Stimulated activated CD8-positive, alpha-beta memory T cell treated with anti-CD3 and anti-CD28 coated beads, Interleukin-4, amount 100 ng/mL, for 1 hour (primary cell): ENCODE measurements at places on chromosomes 2 and 18.

GRCh38 chr2:26720322-26721114 is 28.0 kb downstream of the KCNK3 start:
- no peak for DNase-seq

DNA sequence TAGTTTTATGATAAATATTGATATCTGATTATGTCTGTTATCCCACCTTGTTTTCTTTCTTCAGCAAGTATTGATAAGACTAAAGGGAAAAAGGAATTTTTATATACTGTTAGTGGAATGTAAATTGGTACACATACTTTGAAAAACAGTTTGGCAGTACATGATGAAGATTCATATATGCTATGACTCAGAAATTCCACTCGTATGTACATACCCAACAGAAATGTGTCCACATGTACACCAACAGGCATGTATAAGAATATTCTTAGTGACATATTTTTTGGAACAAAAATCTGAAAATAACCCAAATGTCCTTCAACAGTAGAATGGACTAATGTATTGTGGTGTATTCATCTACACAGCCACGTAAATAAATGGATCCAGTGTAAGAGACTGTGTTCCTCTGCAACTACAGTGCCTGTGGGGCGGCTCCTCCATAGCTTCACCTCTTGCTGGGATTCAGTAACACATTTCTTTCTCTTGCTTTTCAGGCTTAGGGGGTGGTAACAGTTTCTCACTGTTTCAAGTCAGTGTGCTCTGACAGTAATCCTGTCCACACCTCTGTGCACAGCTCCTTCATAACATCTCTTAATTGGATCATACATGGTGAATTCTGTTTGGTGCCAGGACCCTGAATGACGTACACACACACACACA is 35.5 kb upstream of the ALMS1 start:
- no peak for DNase-seq

- no peak for DNase-seq
Measured at GRCh38 chr2:88656690-88657089, 29.4 kb upstream of the EIF2AK3 start.

- no peak for DNase-seq
Measured at GRCh38 chr2:6492573-6492972, 373.1 kb downstream of the CMPK2 start.

DNA sequence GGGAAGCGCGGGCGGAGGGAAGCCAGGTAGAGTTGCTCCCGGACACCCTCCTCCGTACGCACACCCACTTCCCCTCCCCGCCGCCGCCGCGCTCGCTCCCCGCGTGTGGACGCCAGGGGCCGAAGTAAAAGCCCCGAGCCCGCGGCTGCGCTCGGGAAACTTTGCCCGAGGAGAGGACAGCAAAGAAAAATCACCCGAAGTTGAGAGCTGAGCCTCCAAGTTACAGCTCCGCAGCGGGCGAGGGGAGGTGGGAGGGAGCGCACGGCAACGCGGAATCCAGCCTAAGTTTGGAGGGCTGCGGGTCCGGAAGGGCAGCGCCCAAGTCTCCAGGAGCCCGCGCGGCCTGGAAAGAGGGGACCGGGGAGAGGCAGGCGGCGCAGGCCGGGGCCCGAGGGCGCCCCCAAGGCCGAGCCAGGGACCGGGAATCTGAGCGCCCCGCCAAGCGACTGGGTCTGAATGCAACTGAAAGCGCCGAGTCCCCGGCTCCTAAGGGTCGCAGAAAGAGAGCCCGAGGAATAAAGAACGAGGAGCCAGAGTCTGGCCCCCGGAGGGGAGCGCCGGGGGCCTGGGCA is 706 bp upstream of the BCL11A start:
- no peak for DNase-seq

DNA sequence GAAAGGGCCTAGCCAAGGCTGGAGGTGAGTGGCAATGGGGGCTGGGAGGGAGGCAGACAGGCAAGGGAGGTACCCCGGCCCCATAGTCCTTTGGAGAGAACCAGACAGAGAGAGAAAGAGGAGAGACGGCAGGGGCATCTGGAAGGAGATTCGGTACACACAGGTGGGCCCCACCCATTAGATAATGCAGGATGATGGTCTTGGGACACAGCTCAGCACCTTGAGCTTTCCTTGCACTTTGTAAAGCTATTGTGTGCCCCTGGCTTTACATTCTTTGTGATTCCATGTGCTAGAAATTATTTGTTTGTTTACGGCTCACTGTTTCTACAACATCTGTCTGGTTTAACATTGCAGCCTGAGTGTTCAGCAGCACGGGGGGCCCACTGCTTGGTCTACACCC is 83.1 kb downstream of the CTAGE1 start:
- no peak for DNase-seq

DNA sequence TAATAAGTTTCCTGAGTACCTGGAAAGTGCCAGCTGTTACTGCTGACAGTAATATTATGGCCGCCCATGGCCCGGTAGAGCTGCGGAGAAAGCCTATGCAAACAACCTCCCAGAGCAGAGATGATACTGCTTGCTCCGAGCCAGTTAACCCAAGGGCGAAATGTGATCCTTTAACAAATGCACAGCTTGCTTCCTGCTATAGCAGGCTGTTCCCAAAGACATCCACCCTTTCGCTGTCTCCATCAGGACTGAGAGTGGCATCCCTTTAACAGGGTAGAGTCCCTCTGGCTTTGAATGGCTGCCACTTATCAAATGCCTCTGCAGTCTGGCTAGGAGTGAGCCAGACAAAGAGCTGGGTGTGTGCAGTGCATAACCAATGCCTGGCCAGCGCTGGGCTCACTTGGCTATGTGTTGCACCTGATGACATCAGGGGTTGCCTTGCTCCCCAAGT is 69.7 kb upstream of the DAPL1 start:
- no peak for DNase-seq

GRCh38 chr2:112143150-112143549 is 5.0 kb downstream of the FBLN7 start:
- no peak for DNase-seq

- no peak for DNase-seq
Measured at GRCh38 chr2:4049463-4049862, 346.1 kb downstream of the DCDC2C start.

GRCh38 chr18:5930789-5931188 is 35.5 kb upstream of the TMEM200C start:
- no peak for DNase-seq

DNA sequence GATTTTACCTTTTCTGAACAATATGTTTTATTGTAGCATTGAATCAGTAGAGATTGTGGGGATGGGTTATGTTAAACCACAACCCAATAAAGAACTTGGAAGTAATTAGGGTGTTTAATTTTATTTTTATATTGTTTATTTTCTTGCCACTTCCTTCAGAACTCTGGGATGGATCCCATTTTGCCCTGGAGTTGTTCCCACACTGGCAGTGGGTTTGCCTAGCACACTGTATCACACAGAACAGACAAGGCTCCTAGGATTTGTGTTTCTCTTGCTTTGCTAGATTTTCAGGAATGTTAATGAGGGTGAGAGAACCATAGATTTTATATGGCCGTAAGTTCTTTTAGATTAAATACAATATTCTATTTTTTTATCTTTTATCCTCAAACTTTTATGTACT is 59.0 kb downstream of the TANK start:
- DNase-seq, result no peak

DNA sequence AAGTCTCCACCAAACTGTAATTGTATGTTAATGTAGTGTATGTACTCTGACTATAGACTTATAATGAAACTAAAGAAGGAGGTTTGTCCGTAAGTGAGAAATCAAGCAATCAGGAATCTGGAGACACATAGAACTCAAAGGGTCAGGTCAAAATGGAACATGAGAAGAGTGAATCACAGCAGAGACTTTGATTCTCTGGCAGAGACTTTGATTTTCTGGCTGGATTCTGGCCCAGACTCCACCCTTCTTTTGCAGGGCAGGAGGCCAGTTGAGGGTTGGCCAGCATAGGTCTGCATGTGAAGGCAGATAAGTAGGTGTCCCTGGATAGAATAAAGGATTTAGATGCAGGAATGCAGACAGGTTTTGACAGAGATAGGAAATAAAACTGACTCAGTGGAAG is 11.0 kb upstream of the NCKAP5 start:
- no peak for DNase-seq

GRCh38 chr18:40006634-40007033 is 1948.4 kb upstream of the PIK3C3 start:
- no peak for DNase-seq

- DNase-seq, result no peak
Measured at GRCh38 chr2:151037434-151037833, 224.2 kb downstream of the RBM43 start.

GRCh38 chr2:12931186-12931844 is 214.6 kb downstream of the TRIB2 start:
- no peak for DNase-seq

DNA sequence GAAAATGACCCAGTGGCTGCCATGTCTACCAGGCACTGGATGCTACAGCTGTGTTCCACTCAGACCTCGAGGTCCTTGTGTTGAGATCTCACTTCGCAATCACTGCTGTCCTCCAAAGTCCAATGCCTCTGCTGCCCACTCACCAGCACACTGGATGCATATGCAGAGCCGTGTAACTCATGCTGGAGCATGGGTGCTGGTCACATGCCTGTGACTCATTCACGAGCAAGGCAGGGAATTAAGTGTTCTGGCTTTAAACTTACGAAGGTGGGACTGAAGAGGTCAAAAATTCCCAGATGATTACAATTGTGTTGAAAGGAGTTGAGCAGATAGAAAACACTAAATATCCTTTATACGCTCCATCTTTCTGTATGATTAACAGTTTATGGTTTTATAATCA is 417.5 kb downstream of the NUP35 start:
- no peak for DNase-seq

- no peak for DNase-seq
Measured at GRCh38 chr2:44884231-44884630, 57.3 kb upstream of the SIX3 start.

GRCh38 chr2:223095207-223095606 is 43.2 kb downstream of the KCNE4 start:
- DNase-seq, result no peak

DNA sequence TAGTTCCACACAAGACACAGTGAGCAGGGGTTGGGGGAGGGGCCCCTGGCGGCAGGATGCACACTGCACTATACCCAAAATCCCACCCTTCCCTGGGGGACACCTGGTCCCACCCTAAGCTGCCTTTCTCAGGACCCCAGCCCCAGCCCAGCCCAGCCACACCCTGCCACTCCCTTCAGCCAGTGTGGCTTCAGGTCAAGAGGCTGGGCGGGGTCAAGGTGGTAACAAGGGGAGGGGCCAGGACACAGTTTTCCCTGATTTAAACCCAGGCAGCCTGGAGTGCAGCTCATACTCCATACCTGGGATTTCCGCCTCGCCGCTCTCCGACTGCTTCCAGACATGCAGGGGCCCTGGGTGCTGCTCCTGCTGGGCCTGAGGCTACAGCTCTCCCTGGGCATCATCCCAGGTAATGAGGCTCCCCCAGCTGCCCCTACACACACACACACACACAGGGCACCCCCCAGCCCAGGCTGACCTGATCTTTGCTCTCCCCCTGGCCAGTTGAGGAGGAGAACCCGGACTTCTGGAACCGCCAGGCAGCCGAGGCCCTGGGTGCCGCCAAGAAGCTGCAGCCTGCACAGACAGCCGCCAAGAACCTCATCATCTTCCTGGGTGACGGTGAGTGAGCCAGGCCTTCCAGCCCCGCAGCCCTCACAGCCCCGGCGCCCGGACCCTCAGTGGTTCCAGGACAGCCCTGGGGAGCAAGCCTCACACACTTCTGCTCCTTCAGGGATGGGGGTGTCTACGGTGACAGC is at the start of gene ALPG:
ALPG (plus strand) TSS at position 289 of the 755 bp plus-strand sequence; CDS start at position 340, 51 bp downstream.
- DNase-seq, result no peak

GRCh38 chr2:97718051-97718882 is 4.9 kb downstream of the ZAP70 start:
- peak; percentile 58 for DNase-seq

DNA sequence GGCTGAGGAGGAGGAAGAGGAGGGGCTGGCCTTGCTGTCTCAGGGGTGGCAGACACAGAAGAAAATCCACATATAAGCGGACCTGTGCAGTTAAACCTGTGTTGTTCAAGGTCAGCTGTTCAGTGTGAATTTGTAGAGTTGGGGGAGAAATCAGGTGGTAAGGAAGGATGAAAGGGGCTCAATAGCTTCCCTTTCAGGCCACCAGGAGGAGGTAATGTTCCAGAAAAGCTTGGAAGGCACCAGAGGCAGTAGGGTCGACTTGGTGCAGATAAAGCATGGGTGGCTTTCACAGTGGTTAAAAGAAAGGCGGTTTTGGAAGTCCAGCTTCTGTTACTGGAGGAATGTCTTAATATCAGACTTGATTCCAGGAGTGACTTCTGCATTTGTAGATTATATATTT is 167.4 kb downstream of the THSD7B start:
- no peak for DNase-seq

- DNase-seq, result no peak
Measured at GRCh38 chr2:207334624-207335371, 169.1 kb upstream of the KLF7 start.

DNA sequence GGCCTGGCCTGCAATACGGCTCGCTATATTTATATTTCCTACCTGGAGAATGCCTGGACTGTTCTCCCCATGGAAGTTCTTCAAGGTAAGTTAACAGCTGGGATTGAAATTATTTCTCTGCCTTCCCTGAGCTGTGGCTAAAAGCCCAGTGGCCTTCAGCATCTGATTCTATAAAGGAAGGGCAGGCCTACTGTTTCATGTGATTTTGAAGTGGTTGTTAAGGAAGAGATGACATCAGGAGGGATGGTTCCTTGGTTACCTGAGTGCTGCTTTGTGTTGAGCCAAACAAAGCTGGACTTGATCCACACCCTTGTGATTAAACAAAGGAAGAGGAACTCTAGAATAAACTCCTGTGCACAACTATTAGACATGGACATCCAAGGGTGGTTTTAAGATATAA is 61.6 kb downstream of the MFSD6 start:
- no peak for DNase-seq

- no peak for DNase-seq
Measured at GRCh38 chr2:43605079-43605655, 9.3 kb upstream of the THADA start.

DNA sequence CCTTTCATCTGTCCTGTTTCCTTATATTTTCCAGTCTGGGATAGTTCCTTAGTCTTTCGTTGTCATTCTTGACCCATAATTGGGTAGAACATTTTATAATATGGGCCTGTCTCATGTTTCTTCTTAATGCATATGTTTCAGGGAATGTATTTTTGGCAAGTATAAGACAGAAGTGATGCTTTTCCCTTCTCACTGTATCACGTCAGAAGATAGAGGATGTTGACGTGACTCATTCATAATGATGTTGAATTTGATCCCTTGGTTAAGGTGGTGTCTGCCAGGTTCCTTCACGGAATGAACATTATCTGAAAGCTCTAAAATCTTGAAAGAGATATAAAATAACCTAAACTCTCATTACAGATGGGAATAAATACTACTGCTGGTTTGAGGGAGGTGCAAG is 18.8 kb downstream of the CDH7 start:
- no peak for DNase-seq

- no peak for DNase-seq
Measured at GRCh38 chr2:104430359-104430740, 423.6 kb upstream of the POU3F3 start.

DNA sequence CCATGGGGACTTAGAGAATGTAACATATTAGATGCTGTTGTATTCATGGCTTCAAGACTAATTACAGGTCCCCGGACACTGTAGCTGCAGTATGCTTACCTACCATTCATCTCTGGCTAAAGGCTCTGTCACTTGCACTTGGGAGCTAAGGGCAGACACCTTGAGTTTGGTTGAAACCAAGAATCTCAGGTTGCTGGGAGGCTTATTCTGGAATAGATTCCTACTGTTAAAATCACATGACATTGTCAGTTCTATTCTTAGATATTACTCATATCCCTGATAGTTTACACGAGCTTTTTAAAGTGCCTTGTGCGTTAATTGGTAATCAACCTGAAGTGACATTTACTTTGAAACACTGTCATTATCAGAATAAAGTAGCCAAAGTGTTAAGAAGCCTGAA is 73.0 kb upstream of the EPB41L5 start:
- DNase-seq, result no peak

- DNase-seq, result no peak
Measured at GRCh38 chr18:11458447-11458846, 150.9 kb upstream of the SLC35G4 start.
